ENCODE measurements at places on chromosomes 16 and 17.

- no peak for DNase-seq
Observed at GRCh38 chr16:69616082-69616481, 50.3 kb downstream of the NFAT5 start.

- DNase-seq = no peak
Observed at GRCh38 chr16:6852643-6853225, 479.9 kb upstream of the RBFOX1 start.

GRCh38 chr16:30780021-30780420, 7.0 kb downstream of the ZNF629 start:
- DNase-seq = no peak

- no peak for DNase-seq
Observed at GRCh38 chr17:58873926-58874325, 118.3 kb downstream of the PPM1E start.

DNA sequence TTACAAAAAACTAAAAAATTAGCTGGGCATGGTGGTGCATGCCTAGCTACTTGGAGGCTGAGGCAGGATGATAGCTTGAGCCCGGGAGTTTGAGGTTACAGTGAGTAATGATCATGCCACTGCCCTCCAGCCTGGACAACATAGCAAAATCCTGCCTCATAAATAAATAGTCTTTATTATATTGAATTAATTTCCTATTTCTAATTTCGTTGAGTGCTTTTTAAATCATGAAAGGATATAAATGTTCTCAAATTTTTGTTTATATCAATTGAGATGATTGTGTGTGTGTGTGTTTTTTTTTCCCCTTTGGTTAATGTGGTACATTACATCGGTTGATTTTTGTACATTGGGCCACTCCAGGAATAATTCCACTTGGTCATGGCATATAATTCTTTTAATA, 32.0 kb upstream of the AQP8 start:
- no peak for DNase-seq

DNA sequence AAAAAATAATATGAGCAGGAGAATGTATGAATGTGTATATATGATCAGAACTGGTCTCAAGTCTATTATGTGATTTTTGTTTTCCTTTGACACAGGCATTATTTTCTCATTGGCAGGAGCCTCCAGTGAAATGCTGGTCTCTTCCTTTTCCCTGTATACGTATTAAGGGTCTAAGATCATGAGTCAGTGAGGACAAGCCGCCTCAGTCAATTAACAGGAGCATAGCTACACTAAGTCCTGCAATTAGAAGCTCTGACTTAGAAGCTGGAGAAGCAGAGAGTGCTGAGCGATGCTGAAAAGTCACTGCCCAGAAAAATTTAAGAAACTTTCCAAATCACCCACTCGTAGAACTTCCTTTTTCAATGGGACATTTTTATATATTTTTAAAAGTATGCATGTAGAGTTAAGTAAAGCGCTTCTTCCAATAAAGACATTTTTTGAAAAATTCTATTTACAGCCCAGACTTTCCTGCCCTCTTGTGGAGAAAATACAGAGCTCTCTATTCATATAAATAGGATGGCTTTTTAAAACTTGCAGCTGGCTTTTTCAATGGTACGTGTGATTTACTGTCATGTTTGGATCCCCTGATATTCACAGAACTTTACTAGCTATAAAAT, 70.2 kb upstream of the PSMD7 start:
- no peak for DNase-seq

GRCh38 chr16:1095450-1096168, 435 bp downstream of the C1QTNF8 start:
- DNase-seq = no peak

GRCh38 chr17:76726776-76727718, at the start of gene METTL23:
METTL23 (plus strand) TSS chr17:76726839; CDS start chr17:76729711, 2,872 bp downstream.
- DNase-seq = peak; percentile 33

GRCh38 chr16:57960310-57960709, 10.6 kb downstream of the CNGB1 start:
- DNase-seq = no peak

DNA sequence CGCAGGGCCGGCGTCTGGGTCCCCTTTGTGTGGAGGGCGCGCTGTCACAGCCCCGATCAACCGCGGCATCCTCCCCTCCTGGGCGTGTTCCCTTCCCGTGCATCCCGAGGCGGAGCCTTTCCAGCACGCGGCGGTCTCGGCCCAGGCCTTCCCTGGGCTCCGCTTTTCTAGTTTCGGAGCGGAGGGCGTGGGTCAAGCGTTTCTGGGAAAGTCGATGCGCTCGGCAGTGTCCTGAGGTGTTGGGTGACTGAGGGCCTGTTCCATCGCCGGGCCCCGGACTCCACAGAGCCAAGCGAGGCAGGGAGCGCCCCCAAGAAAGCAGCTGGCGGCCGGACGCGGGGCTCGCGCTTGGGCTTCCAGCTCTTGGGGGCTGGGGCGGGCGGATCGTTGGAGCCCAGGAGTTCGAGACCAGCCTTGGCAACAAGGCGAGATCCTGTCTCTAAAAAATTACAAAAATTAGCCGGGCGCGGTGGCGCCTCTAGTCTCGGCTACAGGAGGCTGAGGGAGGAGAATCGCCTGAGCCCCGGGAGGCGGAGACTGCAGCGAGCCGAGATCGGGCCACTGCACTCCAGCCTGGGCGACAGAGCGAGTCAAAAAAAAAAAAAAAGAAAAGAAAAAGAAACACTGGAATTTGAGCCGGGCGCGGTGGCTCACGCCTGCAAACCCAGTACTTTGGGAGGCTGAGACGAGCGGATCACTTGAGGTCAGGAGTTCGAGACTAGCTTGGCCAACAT, 806 bp downstream of the IFT140 start:
- no peak for DNase-seq

DNA sequence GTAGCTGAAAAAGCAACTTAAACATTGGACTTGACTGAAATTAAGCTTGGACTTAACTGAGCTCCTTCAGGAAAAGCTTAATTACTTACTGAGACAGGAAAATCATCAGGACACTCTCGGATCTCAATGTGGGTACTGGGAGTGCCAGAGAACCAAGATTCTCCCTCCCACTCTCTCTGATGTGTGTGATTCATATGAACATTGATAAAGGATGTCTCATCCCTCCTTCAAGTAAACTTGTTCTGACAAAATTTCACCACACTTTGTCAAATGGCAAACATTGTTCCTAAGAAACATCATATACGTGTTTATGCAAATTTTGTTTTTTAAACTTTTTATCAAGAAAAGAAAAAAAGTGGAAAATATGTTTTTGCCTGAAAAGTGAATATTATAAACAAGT, 4.1 kb upstream of the SLFN5 start:
- no peak for DNase-seq

- no peak for DNase-seq
Observed at GRCh38 chr16:68539711-68540239, 684 bp downstream of the ZFP90 start.

DNA sequence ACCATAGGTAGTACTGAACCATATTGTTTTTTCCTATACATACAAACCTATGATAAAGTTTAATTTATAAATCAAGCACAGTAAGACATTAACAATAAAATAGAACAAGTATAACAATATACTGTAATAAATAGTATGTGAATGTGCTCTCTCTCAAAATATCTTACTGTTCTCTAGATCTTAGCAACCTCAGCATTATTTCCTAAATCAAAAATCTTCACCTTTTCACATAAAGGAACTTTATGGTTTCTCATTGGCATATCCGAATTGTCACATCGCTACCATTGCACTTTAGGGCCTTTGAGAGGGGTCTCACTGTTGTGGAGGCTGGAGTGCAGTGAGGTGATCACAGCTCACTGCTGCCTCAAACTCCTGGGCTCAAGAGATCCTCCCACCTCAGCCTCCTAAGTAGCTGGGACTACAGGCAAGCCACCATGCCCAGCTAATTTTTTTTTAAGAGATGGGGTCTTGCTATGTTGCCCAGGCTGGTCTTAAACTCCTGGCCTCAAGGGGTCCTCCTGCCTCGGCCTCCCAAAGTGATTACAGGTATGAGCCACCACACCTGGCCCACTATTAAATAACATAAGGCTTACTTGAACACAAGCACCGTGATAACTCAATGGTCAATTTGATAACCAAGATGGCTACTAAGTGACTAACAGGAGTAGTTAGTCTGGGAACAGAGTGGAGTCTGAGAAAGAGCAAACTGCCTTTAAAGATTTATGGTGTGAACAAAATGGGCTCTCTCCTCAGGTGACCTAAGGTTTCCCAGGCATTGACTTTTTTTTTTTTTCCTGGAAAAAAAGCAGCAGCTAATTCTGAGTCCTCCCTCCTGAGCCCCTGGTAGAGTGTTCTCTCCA, 2.9 kb upstream of the TMEM97 start:
- no peak for DNase-seq

GRCh38 chr16:353404-354290, 1.1 kb upstream of the AXIN1 start:
- no peak for DNase-seq

- DNase-seq = no peak
Observed at GRCh38 chr17:59479141-59479540, 86.3 kb upstream of the DHX40 start.

GRCh38 chr17:56325313-56326000, 172.2 kb downstream of the ANKFN1 start:
- no peak for DNase-seq

GRCh38 chr16:12896562-12896961, 4.8 kb upstream of the SHISA9 start:
- DNase-seq = no peak

DNA sequence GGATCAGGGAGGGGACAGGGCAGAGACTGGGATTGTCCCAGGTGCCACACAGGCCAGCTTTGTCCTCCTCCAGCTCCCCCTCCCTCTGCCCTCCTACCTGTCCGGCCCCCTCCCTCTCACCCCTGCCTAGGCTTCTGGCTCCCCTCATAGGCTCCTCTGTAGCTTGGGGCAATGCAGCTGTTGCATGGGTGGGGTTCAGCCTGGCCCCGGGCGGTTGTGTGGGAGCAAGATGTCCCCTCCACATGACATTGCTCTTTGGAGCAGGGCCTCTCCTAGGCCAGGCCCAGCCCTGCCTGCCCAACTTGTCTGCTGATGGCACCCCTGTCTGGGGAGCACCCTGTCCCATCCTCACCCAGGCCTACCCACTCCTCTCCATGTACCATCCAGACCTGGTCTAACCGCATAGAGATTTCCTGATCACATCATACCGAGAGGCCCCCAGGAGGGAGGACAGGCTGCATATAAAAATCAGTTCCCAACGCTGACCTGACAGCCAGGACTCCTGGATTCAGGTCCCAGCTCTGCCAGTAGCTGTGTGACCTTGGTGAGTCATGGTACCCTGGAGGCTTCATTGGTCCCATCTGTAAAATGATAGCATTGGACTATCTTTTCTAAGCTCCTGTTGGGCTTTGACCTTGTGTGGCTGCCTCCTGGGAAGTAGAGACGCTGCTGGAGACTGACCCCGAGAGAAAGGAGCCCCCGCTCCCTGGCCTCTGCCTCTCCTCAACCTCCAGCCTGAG, 48.8 kb upstream of the DLX4 start:
- no peak for DNase-seq

- DNase-seq = no peak
Observed at GRCh38 chr17:29820425-29820824, 109.6 kb downstream of the SSH2 start.

- no peak for DNase-seq
Observed at GRCh38 chr17:47368262-47368661, 44.5 kb downstream of the EFCAB13 start.

GRCh38 chr16:56203052-56203451, 11.8 kb downstream of the GNAO1 start:
- no peak for DNase-seq

DNA sequence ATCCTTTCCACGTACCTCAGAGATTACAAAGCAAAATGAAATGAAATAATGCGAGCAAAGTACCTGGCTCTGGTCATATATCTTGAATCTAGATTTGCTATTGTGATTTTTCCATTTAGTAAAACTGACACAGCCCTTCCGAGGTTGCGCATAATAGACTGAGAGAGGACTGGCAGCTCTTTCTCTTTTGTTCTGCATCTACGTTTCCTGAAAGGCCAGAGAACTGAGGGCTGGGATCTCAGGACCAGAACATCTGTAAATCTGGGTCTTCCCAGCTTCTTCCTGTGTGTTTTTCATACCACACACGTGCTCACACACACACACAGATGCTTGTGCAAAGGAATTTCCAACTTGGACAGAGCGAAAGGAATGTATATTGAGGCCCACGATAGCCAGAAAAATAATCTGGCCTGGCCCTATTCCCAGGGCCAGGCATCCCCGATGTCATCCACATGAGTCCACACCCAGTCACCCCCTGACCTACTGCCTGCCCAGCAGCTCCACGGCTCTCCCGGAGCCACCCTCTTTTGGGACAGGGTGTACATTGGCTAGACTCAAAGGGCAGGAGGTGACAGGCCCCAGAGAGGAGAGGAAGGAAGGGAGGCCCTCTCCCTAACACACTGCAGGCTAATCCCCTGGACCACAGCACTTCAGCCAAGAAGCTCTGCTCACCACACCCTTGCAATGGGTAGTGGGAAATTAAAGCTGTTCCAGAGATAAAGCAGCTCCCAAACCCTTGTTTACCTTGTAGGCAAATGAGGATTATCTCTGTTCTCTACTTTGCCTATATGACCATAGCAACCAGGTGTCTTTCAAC, 41.8 kb downstream of the NOL11 start:
- DNase-seq = no peak

- no peak for DNase-seq
Observed at GRCh38 chr16:64162613-64163375, 959.1 kb downstream of the CDH11 start.

GRCh38 chr16:27993587-27993986, 69.9 kb downstream of the GSG1L start:
- peak; percentile 92 for DNase-seq

GRCh38 chr16:74438492-74438979, 17.3 kb upstream of the CLEC18B start:
- DNase-seq = peak; percentile 85

DNA sequence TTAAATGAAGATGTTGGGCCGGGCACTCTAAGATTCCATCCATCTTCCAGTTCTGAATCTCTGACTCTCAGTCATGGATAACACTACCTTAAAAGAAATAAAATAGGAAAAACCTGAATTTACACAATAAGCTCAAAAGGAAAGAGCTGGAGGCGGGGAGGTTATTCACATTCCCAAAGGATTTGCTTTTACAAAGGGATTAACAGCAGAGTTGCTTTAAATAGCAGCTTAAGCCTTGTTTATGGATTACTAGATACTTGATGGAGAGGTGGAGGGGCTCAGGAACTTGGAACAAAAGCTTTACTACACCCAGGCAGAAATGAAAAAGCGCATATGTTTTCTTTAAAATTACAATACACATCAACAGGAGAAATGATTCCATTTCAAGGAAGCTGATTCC, 84.5 kb downstream of the XYLT1 start:
- no peak for DNase-seq

Data from GF-D8 (cell line).